ENCODE measurements at places on chromosomes 16 and 17.

- DNase-seq, result no peak
Measured at GRCh38 chr17:28404007-28404406, 2.0 kb downstream of the SLC46A1 start.

DNA sequence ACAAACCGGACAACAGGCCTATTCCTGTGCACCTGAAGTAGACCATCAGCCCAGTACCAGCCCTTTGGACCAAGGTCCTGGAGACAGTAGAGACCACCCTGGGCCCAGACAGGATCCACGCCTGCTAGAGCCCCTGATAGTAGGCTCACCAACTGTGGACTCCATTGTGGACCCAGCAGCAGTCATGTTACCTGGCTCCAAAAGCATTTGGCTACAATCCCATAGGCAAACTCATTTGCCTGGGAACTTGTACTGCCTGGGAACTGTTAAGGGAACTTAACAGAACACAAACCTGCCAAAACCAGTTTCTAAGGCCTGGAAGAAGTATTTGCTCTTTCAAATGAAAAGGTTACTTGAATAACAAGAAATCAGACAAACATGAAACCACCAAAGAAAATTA is 10.0 kb upstream of the ACSM1 start:
- DNase-seq, result no peak

DNA sequence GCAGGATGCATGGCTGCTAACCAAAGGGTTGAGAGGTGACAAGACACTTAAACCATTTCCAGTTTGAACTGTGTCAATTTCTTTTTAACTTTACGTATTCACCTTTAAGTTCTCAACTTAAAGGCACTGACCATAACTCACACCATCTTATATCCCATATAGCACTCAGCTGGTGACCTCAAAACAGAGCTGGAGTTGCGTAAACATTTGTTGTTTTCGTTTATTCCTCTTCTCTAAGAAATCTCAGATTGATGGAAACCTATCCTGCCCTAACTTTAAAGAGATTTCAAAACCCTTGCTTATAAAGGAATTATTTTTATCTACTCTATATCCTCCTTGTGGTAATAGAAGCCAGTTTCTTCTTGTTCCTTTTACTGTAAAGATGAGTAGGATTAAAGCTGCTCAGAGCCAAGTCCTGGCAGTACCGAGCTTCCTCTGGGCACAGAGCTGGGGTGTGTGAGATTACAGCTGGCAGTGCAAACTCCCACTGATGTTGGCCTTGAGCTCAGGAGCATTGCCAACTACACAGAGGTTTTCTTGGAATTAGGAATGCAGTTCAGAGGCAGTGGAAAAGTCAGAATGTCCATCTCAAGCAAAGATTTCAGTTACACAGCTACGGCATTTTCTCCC is 1.3 kb downstream of the KCTD2 start:
- DNase-seq, result no peak

DNA sequence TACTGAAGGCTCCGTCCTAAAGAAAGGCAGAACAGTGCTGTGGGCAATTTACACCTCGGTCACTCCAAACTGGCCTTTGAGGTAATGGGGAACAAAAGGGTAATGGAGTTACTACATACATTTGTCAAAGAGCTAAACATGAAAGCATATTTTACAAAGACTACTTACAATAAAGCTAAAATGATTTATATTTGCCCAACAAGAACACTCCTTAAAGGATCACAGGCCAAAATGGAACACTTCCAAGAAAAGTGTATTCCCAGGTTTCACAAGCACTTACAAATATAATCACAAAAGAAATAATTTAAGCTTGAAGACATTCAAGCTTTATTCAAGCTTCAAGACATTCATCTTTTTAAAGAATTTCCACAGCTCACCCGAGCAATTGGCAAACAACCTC is 29.3 kb downstream of the C17orf67 start:
- DNase-seq, result no peak

DNA sequence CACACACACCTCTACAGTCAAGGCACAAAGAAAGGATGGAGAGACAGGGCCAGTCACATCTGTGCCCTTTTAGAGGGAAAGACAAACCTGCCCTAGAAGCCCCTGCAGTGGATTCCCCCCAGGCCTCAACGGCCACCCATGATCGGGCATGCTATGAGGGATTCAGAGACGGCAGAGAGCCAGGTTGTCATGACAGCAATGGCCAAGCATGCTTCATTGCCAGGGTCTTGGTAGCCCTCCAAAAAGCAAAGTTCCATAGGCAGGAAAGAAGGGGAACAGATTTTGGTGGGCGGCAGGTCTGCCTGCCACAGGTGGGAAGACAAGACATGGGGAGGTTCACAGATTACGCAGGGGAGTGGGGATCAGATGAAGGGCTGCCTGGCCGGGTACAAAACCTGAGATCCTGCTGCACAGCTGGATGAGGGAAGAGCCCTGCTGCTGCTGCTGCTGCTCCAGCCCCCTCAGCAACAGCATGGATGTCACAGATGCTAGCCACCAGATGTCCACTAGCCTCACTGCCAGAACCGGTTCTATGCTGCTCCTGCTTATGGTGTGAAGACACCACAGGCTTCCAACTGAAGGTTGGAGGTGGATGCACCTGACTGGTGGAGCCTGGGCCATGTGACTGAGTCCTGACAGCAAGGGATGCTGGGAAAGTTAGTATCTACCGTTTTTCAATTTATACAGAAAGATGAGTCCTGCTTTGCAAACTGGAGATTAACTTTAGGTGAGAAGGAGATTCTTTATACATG is 17.8 kb downstream of the ACTG1 start:
- no peak for DNase-seq

DNA sequence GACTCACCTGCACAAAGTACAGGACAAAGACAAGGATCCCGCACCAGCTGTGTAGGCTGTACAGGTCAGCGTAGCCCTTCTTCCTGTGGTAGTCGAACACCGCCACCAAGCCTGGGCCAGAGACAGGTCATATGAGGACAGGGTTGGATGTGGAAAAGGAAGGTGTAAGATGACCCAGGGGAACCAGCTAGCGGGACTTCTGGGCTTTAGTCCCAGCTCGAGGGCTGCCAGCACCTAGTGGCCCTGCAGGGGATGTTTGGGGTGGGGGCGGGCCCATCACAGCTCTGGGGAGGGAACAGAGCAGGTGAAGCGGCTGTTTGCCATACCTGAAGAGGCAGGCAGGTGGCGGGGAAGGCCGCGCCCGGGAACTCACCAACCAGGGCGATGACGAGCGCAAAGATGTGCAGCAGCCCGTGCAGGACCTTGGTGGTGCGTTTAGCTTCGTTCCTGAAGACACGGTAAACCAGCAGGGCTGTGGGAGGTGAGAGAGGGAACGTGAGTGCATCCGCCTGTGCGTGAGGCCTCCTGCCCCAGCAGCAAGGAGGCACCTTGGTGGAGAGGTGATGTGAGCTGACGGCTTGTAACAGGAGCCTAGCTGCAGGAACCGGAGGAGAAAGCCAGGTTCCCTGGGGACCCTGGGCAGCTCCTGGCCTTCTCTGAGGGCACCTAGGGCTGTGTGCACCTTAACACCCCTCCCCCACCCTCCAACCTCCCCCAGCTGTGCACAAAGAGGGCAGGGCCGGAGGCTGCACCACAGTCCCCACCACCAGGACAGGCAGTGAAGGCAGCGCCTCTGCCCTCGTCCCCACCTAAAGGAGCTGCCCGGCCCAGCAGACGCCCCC is 10.2 kb downstream of the CYB561 start:
- no peak for DNase-seq

- DNase-seq, result no peak
Measured at GRCh38 chr16:82271636-82272035, 101.6 kb upstream of the MPHOSPH6 start.

DNA sequence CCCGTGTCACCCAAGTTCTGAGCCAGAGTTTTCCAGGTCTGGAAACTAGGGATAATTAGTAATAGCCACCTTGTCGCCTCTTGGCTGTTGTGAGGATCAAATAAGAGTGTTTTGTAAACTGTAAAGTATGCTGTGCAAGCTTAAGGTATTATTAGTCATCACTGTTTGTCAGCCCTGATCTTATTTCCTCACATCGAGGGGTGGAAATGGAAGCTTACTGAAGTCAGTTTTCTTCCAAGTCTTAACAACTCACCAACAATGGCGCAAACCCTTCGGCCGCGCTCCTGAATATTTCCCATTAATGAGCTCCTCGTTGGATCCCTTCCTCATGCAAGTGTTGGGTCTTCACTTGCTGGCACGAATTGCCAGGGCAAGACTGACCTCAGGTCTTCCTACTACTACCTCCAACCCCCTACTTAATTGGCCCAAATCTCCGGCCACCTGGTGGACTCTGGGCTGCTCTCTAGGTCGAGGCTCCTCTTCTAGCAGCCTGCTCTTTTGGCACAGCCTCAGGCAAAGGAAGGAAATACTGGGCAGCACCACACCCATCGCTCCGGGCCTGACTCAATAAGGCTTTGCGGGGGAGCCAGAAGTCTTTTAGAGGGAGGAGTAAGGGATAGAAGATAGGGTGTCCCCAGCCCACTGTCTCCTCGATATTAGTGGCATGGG is 885 bp upstream of the SLC35B1 start:
- no peak for DNase-seq

GRCh38 chr16:57741660-57742191 is 6.2 kb downstream of the KATNB1 start:
- DNase-seq, result no peak

GRCh38 chr16:1707193-1707790 is 1.3 kb downstream of the MAPK8IP3 start:
- no peak for DNase-seq
